ENCODE measurements at places on chromosomes 4 and X.

GRCh38 chr4:165381821-165382373 is 3.1 kb downstream of the CPE start:
- no peak for DNase-seq

- no peak for DNase-seq
Measured at GRCh38 chr4:4787421-4787820, 72.0 kb upstream of the MSX1 start.

GRCh38 chr4:82515705-82516104 is 46.1 kb downstream of the TMEM150C start:
- no peak for DNase-seq

DNA sequence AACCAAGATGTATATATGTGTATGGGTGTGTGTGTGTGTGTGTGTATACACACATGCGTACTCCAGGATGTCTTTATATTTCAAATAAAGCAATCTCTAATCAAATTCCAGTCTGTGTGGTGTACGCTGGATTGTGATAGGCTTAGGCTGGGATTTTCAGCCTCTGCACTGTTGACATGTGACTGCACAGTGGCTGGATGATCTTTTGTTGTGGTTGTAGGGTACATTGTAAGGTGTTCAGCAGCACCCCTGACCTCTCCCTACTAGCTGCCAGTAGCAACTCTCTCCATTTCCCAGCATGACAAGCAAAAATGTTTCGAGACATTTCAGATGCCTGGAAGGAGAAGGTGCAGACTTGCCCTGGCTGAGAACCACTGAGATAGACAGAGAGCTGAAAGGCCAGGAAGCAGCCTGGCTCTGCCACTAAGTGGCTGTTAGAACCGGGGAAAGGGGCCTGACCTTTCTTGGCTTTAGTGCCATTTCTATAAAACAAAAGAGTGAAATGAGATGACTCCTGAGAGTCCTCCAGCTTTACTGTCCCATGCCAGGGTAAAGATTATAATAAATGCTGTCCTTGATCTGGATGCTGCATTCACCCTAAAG is 10.5 kb downstream of the PGM2 start:
- DNase-seq = no peak

- no peak for DNase-seq
Measured at GRCh38 chr4:141518222-141518621, 118.2 kb upstream of the IL15 start.

GRCh38 chr4:119794113-119794512 is 165.5 kb upstream of the PDE5A start:
- no peak for DNase-seq

- no peak for DNase-seq
Measured at GRCh38 chrX:120749141-120749846, 119.4 kb upstream of the C1GALT1C1 start.

DNA sequence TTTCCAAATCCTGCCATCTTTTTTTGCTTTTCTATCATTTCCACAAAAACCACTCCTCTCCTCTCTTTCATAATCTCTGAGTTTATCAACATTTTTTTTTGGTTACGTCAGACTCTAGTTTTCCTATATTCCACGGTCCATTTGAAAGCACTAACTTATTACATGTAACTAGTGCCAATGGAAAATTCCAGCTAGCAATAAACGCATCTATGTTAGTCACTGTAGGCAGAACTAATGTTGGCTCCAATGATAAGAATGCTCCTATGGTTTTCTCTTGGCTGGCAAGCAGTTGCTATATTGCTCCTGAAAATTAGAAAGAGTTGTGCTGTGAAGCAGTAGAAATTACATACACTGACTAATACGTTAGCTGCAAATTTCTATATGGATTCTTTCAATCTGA is 634.6 kb upstream of the FTHL17 start:
- DNase-seq = no peak

DNA sequence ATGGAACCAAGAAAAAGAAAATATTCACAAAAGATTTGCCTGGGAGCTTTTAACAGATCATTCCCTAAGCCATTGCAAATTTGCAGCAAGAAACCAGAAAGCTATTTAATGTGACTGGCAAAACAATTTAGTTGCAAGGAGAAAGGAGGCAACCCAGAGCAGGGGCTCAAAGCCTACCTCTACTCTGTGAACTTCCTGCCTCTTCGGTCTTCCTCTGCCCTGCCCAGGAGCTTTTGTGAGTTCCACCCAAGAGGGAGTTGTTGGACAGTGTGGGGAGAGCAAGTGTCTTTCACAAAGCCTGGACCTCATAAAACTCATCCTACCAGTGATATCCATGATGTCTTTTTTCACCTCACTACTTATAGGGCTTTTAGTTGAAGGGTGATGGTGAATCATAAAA is 107.4 kb downstream of the AFF1 start:
- no peak for DNase-seq

- DNase-seq = no peak
Measured at GRCh38 chr4:109959195-109959594, 46.5 kb downstream of the EGF start.

DNA sequence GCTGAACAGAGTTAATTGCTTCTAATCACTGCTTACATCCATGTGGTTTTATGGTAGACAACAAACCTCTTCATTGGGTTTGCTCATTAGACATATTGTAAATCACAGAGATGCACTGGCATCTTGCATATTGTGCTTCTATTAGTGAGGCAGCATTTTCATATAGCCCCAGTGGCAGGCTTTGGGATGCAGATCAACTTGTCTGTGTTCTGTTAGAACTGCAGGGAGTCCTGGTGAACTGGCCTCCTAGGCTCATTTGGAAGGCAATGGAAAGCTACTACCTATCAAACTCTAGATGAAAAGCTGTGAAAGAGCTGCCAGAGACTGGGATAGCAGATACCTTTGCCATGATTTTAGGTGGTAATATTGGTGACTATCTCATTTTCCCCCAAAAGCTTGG is 108.8 kb downstream of the NAA11 start:
- no peak for DNase-seq

GRCh38 chr4:104490770-104491480 is 3.8 kb downstream of the CXXC4 start:
- DNase-seq = peak; percentile 44

All from CD4-positive, alpha-beta T cell treated with Interleukin-4 for 4 hours (primary cell).